ENCODE measurements at places on chromosomes 16 and 17.

GRCh38 chr16:82063456-82064082, 28.5 kb downstream of the HSD17B2 start:
- DNase-seq: no peak

DNA sequence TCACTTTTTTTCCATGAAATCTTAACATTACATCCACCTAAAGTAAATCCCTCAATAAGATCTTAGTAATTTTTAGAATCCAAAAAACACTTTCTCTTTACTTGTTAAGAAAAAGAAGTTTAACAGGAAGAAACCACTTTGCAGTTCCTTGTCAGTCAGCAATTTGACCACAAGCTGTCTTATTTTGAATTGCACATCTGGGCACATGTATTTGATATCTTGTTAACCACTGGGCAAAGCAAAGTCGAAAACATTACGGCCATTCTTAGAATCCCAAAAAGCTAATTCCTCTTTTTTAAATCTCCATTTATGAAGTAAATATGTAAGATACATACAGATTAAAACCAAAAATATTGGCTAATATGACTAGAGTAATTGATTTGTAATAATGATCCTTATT, 1.1 kb downstream of the ABCA10 start:
- no peak for DNase-seq

DNA sequence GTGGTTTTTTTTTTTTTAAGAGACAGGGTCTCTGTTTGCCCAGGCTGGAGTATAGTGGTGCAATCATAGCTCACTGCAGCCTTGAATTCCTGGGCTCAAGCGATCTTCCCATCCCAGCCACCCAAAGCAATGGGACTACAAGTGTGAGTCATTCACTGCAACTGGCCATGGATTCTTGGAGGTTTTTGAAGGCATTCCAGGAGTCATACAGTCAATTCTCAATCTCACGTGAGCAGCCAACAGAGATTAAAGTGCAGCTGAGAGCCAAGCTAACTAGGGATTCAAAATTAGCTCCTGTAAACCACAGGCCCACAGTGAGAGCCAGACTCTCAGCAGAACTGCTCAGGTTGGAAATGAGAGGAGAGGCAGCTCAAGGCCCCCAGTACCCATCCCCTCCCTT, 30.2 kb downstream of the XPO6 start:
- no peak for DNase-seq

GRCh38 chr16:15643048-15643945, at the start of gene MARF1:
Gene MARF1, minus strand, starts transcription at chr16:15643154. Its CDS starts 3,921 bp downstream, at chr16:15639233.
- peak; percentile 97 for DNase-seq

DNA sequence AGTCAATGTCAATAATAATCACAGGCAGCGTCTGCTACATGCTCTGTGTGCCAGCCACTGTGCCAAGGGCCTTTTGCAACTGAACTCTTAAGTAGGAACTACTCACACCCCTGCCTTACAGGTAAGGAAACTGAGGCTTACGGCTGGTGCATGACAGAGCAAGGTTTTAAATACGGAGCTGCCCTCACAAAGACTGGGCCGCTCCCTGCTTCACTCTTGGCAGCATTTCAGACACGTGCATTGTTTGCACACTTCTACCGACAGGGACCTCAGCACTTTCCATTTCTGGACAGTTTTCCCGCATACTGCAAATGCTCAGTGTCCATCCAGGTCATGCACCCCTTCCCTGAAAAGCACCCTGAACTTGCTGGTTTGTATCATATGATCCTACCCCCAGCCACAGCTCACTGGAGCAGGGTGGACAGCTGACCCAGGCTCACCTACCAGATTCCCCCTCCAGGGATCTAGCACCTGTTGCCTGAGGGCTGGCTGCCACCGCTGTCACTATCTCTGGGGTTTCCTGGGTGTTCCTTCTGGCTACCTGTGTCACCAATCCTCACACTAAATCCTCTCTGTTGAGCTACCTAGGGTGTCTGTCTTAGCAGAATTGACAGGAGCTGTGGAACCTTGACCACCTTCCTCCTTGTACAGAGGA, 142.9 kb downstream of the C16orf78 start:
- DNase-seq: no peak

GRCh38 chr16:12486386-12486785, 317.3 kb downstream of the CPPED1 start:
- DNase-seq: no peak

DNA sequence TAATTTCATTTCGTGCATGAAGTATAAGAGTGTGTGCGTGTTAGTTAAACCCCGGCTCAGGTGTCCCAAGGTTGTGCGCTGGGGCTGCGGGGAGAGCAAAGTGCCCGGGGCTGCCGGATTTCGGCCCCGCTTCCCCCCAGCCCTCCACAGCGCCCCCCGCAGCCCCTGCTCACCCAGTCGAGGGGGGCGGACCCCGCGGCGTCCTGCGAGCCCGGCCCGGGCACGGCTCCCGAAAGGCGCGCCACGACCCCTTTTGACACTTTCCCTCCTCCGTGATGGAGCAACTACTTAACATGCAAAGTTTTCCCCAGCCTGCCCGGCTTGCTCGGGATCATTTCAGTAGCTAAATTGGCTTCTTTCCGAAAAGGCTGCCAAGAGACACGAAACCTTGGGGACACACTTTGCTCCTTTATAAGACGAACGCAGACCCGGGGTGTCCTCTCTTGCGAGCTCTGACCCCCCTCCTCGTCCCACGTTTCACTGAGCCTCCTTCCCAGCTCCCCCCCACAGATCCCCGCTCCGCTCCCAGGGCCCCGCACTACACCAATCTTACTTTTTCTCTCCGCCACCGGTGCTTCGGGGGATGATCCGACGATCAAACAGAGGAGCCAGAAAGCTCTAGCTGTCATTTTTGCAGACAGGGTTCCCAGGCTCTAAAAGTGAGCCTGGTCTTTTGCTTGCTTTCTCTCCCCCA, 552 bp downstream of the C17orf58 start:
- DNase-seq: no peak

- no peak for DNase-seq
Observed at GRCh38 chr17:30824002-30824355, 513 bp downstream of the CRLF3 start.

- DNase-seq: no peak
Observed at GRCh38 chr16:79833559-79833958, 233.0 kb upstream of the MAF start.

- no peak for DNase-seq
Observed at GRCh38 chr17:37067555-37068111, 118.9 kb downstream of the AATF start.

GRCh38 chr17:76000755-76001521, at the start of gene CDK3:
Gene CDK3, plus strand, starts transcription at chr17:76000855. Its CDS starts 571 bp downstream, at chr17:76001426.
- no peak for DNase-seq

DNA sequence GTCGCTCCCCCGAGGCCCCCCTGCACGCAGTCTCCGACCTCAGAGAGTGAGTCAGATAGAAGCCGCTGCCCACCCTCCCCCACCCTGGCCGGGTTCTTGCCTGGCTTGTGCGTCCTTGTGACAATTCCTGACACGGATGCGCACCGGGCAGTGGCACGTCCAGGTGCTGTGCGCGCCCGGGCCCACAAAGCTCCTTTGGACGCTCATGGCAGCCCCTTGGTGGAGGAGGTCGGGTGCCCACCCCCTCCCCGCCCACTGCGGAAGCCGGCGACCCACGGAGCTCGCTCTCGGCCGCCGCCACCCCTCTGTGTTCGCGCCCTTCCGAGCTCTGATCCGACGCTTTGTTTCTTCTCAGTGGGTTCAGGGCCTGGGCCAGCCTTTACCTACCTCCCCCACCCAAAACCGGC, 662 bp upstream of the TUBB3 start:
- peak; percentile 81 for DNase-seq

GRCh38 chr16:68823401-68824135, 19.8 kb upstream of the TANGO6 start:
- no peak for DNase-seq

- no peak for DNase-seq
Observed at GRCh38 chr16:24773771-24774427, 44.4 kb downstream of the TNRC6A start.

DNA sequence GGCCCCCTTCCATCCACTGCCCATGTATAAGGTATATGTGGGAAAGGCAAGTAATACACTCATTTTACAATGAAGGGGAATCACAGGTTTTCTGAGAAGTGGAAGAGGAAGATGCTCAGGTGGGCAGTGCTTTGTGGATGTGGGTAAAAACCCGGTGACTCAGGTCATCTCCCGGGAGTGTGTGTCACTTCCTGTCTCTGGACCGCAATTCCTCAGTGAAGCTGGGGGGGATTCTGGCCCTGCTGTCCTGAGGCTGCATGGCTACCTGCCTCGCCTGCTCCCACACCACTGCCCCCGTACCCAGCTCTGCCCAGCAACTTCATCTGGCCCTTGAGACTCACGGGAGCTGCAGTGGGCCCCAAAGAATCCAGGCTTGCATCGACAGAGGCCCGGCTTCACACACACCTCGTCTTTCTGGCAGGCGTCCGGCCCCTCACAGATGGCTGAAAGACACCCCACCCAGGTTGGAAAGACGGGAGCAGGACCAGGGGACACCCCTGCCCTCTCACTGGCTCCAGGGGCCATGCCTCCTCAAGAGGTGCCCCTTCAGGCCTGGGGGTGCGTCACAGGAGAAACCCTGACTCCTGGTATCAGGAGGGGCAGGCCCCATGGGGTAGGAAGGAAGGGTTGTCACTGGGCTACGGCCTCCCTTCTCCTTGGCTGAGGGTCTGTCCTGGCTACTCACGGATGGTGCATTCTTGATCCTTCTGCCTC, 882 bp downstream of the SCARF1 start:
- no peak for DNase-seq

- DNase-seq: no peak
Observed at GRCh38 chr16:50530277-50531236, 17.6 kb upstream of the NKD1 start.

Measured in head of caudate nucleus (tissue), 42 donors.